ENCODE measurements at places on chromosomes 7 and 10. TPM values are rescaled to one million over a fixed set of nuclear protein-coding genes. Genes with fewer than 3 reads are reported as not detected.

DNA sequence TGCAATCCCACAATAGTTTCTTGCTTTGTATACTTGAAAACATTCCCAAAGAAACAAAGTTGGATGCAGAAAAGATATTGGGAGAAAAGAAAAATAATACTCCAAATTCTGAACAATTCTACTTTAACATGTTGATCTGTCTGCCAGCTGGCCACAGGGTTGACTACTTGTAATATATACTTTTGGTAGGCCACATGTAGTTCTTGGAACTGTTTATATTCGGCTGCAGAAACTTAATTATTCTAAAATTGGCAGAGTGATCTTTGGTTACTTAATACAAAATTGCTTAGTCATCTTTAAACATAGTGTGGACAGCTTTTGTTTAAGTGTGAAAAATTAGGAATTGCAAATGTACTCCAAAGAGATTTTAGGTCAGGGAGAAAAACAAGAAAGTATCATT lies 76.0 kb downstream of the CALD1 start:
- DNase-seq = no peak
- peak overlapping the region; percentile 52 for H3K27ac ChIP-seq
- H3K27me3 ChIP-seq = no peaks in the 10 kb centered on the region
- peaks cover 65% of the 10 kb centered on the region for H3K4me1 ChIP-seq

DNA sequence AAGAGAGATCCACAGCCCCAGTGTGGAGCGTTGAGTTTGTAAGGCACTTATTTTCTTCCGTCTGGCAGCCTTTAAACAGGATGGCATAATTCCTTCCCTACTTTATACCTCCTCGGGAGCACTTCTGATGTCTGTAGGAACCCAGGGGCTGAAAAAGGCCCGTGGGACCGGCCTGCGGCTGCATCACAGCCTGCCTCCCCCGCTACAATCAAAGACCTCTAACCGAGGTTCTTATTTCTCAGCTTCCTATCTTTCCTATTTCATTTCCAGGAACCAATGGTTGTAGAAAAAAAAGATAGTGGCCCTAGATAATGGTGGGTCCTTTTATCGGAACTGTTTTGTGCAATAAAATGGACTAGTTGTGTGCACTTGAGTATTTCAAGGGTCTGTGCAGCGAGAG lies 4.1 kb upstream of the CTBP2 start:
- no peak for DNase-seq
- no peaks in the 10 kb centered on the region for H3K27me3 ChIP-seq
- H3K36me3 ChIP-seq = no peaks in the 10 kb centered on the region
- no peak overlapping the region for H3K27ac ChIP-seq

DLX6 gene
- total RNA-seq = not detected

GRCh38 chr7:51366172-51366728 lies 49.6 kb upstream of the COBL start:
- H3K36me3 ChIP-seq = no peaks in the 10 kb centered on the region
- no peak for DNase-seq
- no peak overlapping the region for H3K27ac ChIP-seq
- no peaks in the 10 kb centered on the region for H3K4me1 ChIP-seq
- no peaks in the 10 kb centered on the region for H3K27me3 ChIP-seq

GRCh38 chr7:16062269-16062668 lies 359.1 kb downstream of the CRPPA start:
- H3K36me3 ChIP-seq = no peaks in the 10 kb centered on the region
- H3K27ac ChIP-seq = no peak overlapping the region
- H3K4me3 ChIP-seq = no peak overlapping the region
- no peak for DNase-seq

NUTM2B gene
- total RNA-seq = 0.25 TPM

CALHM1 gene
- not detected for total RNA-seq

TAS2R3 gene
- 1.5 TPM for total RNA-seq

GRCh38 chr7:143355450-143356385 lies 6.8 kb downstream of the FAM131B start:
- no peak overlapping the region for H3K4me3 ChIP-seq
- no peaks in the 10 kb centered on the region for H3K4me1 ChIP-seq
- no peak for DNase-seq
- H3K27me3 ChIP-seq = no peaks in the 10 kb centered on the region

DNA sequence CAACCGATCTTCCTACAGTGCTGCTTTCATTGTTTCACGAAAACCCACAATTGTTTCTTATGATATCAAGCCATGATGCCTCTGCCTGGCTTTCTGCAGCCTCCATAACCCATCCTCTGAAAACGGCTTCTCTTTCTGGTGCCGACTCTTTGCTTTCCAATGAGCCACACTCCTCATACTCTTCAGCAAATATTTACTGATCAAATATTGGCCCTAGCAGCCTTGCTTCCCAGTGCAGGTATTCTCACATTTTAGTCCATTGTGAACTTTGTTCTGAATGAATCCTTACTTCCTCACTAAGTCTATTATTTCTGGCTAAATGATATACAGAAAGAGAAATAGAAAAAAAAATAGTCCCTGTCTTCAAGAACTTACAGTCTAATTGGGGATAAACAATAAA lies 35.5 kb downstream of the LAMB1 start:
- no peak for DNase-seq
- H3K4me3 ChIP-seq = no peak overlapping the region
- H3K4me1 ChIP-seq = peaks cover 19% of the 10 kb centered on the region
- H3K36me3 ChIP-seq = no peaks in the 10 kb centered on the region
- H3K27me3 ChIP-seq = no peaks in the 10 kb centered on the region

GRCh38 chr7:64729089-64729848 lies 63.3 kb downstream of the ZNF107 start:
- no peak overlapping the region for H3K4me3 ChIP-seq
- no peaks in the 10 kb centered on the region for H3K36me3 ChIP-seq
- no peaks in the 10 kb centered on the region for H3K27me3 ChIP-seq
- H3K27ac ChIP-seq = no peak overlapping the region
- no peaks in the 10 kb centered on the region for H3K4me1 ChIP-seq

DNA sequence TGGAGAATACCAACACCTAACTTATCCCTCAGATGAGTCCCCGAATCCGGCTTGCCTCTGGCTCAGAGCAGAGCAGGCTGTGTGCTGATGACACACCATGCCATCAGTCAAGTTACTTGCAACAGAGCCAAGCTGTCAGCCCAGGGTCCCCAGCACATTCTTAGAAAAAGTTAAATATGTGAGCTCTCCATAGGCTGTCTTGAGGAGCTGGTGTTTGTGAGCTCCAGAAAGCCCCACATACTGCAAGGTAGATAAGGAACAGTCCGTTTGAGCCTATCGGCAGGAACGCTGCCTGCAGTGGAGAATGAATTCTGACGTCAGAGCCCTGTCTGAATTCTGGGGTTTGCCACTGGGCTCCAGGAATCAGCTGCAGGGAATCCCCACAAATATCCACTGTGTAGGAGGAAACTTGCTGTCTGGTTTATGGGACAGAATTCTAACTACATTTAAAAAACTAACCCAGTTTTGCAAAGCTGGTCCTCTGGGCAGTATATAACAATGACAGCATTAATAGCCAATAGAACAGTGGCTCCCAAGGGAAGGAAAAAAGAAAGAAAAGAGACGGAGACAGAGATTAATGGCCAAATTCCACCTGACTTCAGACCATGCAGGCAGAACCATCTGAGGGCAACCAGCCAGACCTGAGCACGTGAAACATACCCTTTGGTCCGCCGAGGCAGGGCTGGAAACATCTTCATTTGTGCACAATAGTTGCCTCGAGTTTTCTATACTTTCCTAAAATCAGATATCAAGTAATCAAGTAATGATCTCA lies 3.6 kb downstream of the SFXN4 start:
- no peak for DNase-seq
- no peak overlapping the region for H3K27ac ChIP-seq
- no peaks in the 10 kb centered on the region for H3K27me3 ChIP-seq
- H3K4me1 ChIP-seq = peaks cover 18% of the 10 kb centered on the region

- no peaks in the 10 kb centered on the region for H3K27me3 ChIP-seq
- no peaks in the 10 kb centered on the region for H3K36me3 ChIP-seq
- no peak for DNase-seq
- H3K4me1 ChIP-seq = peaks cover 27% of the 10 kb centered on the region
Observed at GRCh38 chr7:143503261-143503660, 25.6 kb downstream of the TAS2R41 start.

EGFR gene
- total RNA-seq = 130 TPM
